ENCODE measurements at places on chromosomes 13 and 19. TPM values are rescaled to one million over a fixed set of nuclear protein-coding genes. Genes with fewer than 3 reads are reported as not detected.

- no peak for DNase-seq
These were observed 510.9 kb downstream of the KLF12 start for GRCh38 chr13:73623281-73623680.

DNA sequence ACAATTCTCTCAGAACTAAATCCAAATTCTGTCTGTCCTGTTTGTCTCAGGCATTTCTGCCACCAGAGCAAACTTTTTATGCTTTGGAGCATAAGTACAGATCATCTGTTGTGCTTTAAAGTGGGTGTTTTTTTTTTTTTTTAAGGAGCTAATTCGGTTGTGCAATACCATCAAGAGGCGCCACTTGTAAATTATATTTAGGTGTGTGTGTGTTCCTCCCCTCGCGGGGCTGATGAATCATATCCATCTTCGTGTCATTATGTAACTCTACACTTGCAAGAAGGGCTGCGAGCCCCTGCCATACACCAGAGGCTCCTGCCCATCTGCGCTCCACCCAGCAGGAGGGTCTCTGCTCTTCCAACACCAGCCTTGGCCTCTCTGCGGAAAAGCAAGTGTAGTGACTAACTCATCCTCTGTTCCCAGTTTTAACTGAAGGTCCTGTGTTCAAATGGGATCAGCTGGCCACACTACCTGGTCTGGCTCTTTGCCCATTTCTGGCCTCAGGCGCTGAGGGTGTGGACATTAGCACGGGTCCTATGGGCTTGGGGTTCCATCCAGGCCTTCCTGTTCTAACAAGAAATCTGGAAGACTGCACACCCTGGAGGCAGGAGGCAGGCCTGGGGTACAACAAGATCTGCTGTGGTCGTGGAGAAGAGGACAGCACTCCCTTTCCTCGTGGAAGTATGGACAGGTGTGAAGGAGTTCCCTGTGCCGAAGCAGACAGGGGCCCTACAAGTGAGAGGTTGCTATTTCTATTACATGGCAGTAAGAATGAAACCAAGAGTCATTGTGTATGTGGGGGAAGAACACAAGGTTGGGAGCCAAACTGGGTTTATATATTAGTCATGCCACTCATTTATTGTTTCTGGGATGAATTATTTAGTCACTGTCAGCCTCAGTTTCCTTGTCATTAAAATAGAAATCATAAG is 96.1 kb upstream of the MBNL2 start:
- no peak for DNase-seq

GRCh38 chr19:13784731-13785452 is 10.4 kb upstream of the ZSWIM4 start:
- peak; percentile 82 for DNase-seq

GRCh38 chr13:77767413-77767812 is 69.9 kb downstream of the SLAIN1 start:
- no peak for DNase-seq

- DNase-seq, result peak; percentile 89
These were observed 9.1 kb upstream of the EPHX3 start for GRCh38 chr19:15241259-15241910.

GRCh38 chr13:95323930-95324662 is 22.8 kb upstream of the ABCC4 start:
- no peak for DNase-seq

DNA sequence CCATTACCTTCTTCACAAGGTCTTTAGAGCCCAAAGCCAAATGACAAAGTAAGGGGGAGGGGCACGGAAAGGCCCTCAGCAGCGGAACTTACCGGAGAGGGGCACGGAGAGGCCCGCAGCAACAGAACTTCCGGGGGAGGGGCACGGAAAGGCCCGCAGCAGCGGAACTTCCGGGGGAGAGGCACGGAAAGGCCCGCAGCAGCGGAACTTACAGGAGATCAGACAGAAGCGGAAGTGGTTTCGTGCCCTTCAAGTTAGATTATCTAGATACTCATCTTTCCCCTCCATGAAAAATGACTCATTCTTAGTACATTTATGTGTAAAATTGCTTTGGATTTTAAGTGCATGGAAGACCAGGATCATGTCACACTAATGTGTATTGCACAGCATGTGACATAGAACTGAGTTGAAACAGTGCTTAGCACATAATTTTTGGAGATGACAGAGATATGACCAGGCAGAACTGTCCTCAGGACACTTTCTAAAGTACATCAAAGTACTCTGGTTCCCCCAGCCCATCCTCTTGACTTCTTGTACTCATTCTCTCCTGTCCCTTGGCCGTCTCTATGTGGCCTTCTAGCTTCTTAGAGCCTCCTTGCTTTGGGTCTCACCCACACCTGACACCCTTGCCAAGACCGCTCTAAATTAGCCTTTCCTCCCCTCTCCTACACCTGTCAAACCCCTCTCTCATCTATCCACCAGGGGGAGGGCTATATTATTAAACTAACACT is 25.7 kb upstream of the TPTE2 start:
- DNase-seq, result peak; percentile 43

GRCh38 chr19:49859682-49860335 is 7.6 kb downstream of the PNKP start:
- DNase-seq, result no peak

DNA sequence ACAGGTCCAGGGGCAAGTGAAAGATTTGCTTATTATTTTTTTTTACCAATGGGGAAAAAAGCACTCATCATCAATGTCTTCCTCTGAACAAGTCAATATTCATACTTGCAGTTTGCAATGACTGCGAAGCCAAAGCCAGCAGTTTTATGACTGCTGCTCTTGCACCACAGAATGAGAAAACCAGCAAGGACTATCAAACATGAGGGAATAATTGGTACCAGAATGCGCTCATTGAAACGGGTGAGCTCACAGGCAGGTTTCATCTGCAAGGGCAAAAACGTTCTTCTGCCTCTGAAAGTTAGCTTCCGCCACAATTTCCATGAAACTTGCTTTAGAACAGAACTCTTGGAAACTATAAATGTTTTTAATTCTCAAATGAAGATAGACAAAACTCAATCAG is 5.5 kb downstream of the DLEU7 start:
- DNase-seq, result no peak

DNA sequence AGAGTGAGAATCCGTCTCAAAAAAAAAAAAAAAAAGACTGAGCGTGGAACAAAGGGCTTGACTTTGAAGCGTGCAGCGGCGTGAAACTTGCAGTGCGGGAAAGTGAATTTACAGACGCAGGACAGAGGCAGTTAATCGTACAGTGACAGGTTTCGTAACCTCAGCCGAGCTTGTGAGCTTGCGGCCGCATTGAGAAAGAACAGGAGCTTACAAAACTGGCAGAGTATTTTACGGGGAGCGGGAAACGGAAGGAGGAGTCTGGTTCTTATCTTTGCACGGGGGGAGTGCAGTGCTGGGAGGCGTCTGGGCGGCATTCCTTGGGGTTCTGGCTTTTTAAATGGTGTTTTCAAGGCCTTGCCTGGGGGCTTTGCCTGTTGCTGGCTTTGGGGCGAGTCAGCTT is 6.0 kb upstream of the BSG start:
- DNase-seq, result no peak

- DNase-seq, result no peak
These were observed 221.9 kb upstream of the PCDH17 start for GRCh38 chr13:57409656-57410055.

- DNase-seq, result peak; percentile 58
These were observed 8.7 kb downstream of the MAP2K2 start for GRCh38 chr19:4115050-4115817.

DNA sequence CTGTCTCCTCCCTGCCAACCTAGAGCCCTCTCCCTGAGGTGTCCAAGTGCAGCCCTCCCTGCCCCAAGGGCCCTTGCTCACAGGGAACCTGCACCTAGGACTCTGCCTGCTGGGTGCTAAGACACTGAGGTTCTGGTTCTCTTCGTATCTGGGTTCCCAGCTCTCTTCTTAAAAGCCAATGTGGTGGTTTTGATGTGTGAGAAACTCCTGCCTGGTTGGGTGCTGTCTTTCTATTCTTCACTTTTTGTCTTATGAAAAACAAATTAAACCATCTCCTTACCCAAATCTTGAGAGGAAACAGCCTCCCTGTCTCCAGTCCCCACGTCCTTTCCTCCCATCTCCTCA is 4.3 kb upstream of the KMT2B start:
- DNase-seq, result no peak

- DNase-seq, result peak; percentile 90
These were observed at the start of gene KCTD12 for GRCh38 chr13:76886292-76887075. Gene KCTD12, minus strand, starts transcription at chr13:76886405. Its CDS starts 257 bp downstream, at chr13:76886148.

- no peak for DNase-seq
These were observed 1635.4 kb upstream of the SLC10A2 start for GRCh38 chr13:104701591-104701990.

DNA sequence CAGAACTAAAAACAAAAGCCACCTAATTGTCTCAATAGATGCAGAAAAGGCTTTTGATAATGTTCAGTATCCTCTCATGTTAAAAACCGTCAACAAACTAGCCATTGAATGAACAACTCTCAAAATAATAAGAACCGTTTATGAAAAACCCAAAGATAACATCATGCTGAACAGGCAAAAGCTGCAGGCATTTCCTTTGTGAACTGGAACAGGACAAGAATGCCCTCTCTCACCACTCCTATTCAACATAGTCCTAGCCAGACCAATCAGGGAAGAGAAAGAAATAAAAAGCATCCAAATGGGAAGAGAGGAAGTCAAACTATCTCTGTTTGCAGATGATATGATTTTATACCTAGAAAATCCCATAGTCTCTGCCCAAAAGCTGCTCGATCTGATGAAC is 179.6 kb upstream of the EDNRB start:
- no peak for DNase-seq

GRCh38 chr19:35913589-35913988 is 5.5 kb upstream of the TYROBP start:
- peak; percentile 19 for DNase-seq

DNA sequence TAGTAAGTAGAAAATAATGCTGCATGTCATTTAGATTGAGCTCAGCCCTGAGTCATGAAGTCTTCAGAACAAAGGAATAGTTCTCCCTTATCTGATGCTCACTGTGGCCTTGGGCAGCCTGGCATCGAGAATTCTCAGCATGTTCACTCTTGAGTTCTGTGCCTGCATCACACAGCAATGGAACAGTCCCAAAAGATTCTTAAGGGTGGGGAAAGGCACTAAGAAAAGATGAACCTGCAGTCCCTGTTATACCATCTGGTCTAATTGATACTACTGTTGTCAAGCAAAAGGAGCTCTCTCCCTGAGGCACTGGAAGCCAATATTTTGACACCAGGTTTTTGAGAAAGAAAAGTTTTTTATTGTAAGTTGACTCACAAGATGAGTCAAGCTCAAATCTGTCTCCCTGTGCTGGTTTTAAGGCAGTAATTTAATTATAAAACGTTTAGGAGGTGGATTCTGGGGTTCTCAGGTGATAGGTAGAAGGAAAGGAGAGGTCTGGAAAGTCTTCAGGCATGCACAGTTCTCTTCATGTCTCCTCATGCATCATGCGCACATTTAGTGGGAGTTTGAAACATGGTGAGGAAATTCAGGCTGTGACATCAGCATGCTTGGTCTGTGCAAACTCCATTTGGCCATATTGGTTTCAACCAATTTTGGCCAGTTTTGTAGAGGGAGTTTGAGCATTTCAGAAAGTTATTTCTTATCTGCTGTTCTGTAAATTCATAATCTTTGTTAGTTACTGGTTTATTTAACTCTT is 38.1 kb upstream of the ZNF766 start:
- DNase-seq, result no peak

GRCh38 chr13:97352815-97353214 is 81.2 kb upstream of the RAP2A start:
- peak; percentile 68 for DNase-seq

DNA sequence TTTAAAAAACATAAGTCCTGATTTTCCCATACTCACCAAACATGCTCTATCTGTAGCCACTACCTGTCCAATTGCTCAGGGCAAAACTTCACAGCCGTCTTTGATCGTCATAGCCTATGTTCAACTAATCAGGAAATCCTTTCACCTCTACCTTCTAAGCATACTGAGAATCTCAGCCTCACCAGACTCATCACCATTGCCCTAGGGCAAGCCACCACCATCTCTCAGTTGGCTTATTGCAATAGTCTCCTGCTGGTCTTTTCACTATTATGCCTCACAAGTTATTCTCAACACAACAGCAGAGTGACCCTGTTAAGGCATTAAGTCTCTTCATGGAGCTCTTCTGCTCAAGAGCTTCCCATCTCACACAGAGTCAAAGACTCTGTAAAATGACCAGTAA is 260.4 kb upstream of the MAB21L1 start:
- DNase-seq, result no peak

DNA sequence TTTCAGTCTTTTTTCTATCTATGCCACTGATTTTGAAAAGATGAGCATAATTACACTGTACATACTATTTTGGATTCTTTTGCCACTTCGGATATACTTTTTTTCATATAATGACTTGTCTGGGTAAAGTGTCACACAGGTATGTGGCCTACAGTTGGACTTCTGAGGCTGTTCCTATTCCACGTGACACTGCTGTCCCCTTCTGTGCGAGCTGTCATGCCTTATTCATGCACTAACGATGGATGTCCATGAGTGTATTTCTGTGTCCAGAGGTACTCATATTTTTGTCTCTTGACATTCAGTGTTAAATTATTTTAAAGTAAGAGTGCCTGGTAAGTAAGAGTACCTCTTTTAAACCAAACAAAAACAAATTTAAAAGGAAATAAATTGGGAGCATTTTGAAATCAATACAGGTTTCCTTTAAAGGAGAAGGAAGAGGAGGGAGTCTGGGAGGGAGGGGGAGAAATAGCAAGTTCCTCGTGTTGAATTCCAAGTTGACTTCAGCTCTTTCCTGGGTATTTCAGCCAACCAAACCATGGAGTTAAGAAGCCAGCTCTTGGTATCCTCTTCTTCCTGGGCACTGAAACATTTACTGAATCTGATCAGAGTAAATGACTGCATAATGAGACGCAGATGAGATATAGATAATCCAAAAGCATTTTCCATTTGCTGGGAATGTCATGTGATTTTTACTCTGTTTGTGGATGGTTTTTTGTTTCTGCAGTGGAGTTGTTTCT is 61.3 kb downstream of the TNFRSF19 start:
- DNase-seq, result no peak

The ZNF729 gene
- total RNA-seq, result not detected

The ATXN8OS gene
- total RNA-seq, result not detected

The DCT gene
- total RNA-seq, result under 0.01 TPM

The PRODH2 gene
- not detected for total RNA-seq

The GPR18 gene
- total RNA-seq, result under 0.01 TPM

The ZNF578 gene
- 2.4 TPM for total RNA-seq

The AP1M2 gene
- 0.29 TPM for total RNA-seq

The LRRC4B gene
- not detected for total RNA-seq

The C5AR1 gene
- 0.29 TPM for total RNA-seq

The CBY2 gene
- total RNA-seq, result not detected

The DNAJC3 gene
- total RNA-seq, result 58.6 TPM

The CPB2 gene
- total RNA-seq, result not detected

The ZNF730 gene
- 0.72 TPM for total RNA-seq

The GADD45B gene
- total RNA-seq, result 46.3 TPM
